Effector memory CD4-positive, alpha-beta T cell (primary cell): ENCODE measurements at places on chromosomes 6 and 20.
A peak's percentile ranks its signal among the peaks of the same experiment; 100 is the strongest.

- DNase-seq, result no peak
Observed at GRCh38 chr6:34657307-34657978, 39.1 kb downstream of the ILRUN start.

GRCh38 chr20:7155794-7156193 is 388.3 kb downstream of the BMP2 start:
- no peak for DNase-seq

DNA sequence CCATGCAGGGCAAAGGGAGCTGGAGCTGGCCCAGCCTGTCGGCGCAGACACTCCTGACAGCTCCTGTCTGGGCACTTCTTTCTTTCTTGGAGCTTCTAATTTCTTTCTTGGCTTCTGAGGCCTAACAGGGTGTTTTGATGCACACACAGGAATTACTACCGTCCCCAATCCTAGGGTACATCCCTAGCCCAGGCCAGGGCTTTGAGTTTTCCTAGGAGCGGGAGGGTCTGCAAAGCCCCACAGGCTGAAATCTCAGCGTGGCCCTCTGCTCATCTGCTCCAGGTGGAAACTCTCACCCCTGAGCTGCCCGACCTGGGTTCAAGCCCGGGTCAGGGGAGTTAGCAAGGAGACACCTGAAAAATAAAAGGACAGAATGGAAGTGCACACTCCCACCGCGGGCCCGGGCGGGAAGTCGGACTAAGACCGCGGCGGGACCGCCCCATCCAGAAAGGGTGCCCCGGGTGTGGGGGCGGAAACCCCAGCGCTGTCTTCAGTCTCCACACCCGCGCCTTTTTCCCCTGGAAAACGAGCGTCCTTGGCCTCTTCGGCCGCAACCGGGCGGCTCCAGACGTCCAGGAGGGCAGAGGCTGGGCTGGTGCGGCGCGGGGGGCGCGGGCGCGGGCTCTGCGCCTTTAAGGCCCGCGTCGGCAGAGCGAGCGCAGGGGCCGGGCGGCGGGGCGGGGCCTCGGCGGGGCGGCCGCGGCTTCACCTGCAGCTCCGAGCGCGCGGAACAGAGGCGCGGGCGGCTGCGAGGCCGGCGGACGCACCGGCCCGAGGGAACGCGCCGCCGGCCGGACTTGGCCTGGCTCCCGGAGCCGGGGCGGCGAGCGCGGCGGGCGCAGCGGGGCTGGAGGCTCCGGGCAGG is at the start of gene CDH4:
Gene CDH4 (plus strand): TSS at position 733 of the 865 bp plus-strand sequence.
- DNase-seq, result no peak

DNA sequence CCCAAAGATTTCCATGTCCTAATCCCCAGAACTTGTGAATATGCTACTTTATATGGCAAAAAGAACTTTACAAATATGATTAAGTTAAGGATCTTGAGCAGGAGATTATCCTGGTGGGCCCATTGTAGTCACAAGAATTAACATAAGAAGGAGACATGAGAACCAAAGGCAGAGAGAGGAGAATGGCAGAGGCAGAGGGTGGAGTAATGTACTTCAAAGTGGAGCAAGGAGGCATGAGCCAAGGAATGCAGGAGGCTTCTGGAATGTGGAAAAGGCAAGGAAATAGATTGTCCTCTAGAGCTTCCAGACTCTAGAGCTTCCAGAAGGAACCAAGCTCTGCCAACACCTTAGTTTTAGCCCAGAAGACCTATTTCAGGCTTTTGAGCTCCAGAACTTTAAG is 147.4 kb downstream of the MOXD1 start:
- no peak for DNase-seq

GRCh38 chr6:64723327-64724058 is 983.5 kb downstream of the EYS start:
- no peak for DNase-seq

DNA sequence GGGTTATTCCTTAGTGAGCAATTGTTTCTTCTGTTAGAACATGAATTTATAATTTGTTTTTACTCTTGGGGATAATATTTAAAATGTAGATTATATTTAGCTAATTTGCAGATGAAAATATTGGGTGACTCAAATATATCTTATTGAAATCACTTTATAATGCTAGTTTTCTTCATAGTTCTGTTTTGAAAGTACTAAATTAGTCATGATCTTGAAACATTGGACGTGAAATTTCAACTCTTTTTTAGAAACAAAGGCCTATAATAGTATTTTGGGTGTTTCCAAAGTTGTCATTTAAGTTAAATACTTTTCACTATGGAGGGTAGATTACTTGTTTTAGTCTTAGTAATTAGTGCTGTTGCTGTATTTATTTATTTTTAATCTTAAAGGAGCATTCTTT is 250.9 kb downstream of the UTRN start:
- no peak for DNase-seq

- DNase-seq, result no peak
Observed at GRCh38 chr20:58512808-58513552, 2.2 kb downstream of the APCDD1L start.

DNA sequence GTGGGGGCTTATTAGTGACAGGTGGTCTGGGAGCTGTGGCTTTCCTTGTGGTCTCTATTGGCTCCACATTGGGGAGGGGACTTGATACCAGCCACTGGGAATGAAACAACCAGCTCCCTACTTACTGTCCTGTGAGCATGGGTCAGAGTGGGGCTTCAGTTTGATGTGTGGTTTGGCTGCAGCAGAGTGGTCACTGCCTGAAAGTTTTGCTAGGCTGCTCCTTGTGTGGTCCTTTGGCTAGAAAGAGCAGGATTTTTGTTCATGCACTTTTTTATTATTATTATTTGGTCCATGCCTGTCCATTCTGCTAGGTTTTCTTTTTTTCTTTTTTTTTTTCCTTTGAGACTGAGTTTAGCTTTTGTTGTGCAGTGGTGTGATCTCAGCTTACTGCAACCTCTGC is 7.5 kb upstream of the TMEM14B start:
- DNase-seq, result no peak

- no peak for DNase-seq
Observed at GRCh38 chr6:125858427-125859320, 67.9 kb downstream of the NCOA7 start.

GRCh38 chr6:5562277-5562676 is 301.0 kb downstream of the FARS2 start:
- no peak for DNase-seq

- peak; percentile 13 for DNase-seq
Observed at GRCh38 chr6:110528101-110528929, 51.9 kb upstream of the SLC22A16 start.

- DNase-seq, result no peak
Observed at GRCh38 chr20:13396826-13397225, 175.8 kb downstream of the ISM1 start.

GRCh38 chr6:35727231-35727934 is 9.4 kb upstream of the ARMC12 start:
- DNase-seq, result no peak

GRCh38 chr20:12570371-12570770 is 438.4 kb upstream of the SPTLC3 start:
- no peak for DNase-seq
